ENCODE measurements at places on chromosomes 16 and 17.

GRCh38 chr17:8726941-8727555 lies 17.6 kb downstream of the CCDC42 start:
- DNase-seq: no peak

DNA sequence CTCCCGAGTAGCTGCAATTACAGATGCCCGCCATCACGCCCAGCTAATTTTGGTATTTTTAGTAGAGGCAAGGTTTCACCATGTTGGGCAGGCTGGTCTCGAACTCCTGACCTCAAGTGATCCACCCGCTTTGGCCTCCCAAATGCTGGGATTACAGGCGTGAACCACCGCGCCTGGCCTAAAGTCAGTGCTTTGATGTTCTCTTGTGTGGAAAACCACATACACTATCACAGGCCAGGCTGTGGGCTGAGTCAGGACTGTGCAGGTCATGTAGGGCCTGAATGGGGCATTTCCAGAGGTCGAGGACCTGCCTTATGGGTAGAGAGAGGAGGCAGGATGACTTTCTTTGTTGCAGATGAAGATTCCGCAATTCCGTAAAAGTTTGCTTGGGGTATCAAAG lies 5.1 kb upstream of the MT3 start:
- DNase-seq: no peak

- no peak for DNase-seq
These were observed 128.8 kb upstream of the FOXF1 start for GRCh38 chr16:86381491-86381890.

DNA sequence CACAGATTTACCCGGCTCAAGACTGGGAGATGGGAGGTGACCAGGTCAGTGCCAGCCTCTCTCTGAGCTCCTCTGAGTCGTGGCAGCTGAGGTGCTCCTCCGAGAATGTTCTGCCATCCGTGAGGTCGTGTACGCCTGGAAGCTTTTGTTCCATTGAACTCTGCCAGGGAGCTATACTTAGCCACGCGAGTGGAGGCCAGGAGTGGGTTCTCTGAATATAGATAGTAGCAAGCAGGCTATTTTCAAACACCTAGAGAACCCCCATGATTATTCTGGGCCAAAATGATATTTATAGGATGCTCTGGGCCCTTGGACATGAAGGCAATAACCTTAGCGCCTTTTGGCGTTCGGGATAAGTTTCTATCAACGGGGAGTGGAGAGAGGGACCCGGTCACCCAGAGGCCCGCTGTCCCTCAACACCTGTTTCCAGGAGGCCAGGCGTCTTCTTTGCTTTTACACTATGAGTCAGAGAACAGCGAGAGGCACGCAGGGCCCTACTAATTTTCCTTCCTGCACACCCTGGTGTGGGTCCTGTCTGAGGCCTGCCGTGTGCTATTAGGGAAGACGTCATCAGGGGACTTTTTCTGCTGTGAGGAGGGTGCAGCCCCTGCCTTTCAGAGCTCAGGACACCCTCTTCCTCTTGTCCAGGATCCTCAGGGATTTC lies 11.0 kb upstream of the MVD start:
- no peak for DNase-seq

GRCh38 chr17:61408151-61409041 lies 8.8 kb downstream of the TBX2 start:
- DNase-seq: no peak

DNA sequence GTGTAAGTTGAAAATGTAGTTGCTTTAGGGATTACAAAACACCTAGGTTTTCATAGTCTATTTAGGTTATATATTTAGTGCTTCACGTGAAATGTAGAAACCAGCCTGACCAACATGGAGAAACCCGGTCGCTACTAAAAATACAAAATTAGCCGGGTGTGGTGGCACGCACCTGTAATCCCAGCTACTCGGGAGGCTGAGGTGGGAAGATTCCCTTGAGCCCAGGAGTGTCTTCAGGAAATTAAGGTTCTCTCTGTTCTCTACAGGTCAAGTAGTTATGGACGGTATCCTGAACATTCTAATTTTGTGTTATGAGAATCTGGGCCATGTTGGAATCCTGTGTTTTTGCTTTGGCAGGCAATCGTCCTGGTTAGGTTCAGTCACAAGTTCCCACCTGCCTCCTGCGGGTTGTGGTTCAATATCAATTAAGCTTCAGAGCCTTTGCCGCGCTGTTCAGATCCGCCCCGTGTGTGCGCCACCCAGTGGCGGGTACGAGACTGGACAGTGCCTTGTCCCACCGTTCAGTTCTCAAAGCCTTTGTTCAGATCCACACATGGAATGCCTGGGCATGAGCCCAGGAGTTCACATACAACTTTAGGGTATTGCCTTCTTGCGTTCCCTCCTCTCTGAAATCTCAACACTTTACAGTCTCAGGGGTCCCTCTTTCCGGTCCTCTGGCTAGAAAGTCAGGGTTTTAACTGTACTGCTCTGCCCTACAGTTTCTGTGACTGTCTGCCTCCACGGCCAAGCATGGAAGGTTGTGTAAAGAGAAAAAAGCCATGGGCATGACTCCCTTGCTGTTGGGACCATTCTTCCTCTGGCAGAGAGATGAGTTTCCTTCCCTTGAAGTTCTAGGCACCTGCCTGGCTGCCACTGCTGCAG lies 41.7 kb downstream of the HEATR6 start:
- DNase-seq: peak; percentile 75

DNA sequence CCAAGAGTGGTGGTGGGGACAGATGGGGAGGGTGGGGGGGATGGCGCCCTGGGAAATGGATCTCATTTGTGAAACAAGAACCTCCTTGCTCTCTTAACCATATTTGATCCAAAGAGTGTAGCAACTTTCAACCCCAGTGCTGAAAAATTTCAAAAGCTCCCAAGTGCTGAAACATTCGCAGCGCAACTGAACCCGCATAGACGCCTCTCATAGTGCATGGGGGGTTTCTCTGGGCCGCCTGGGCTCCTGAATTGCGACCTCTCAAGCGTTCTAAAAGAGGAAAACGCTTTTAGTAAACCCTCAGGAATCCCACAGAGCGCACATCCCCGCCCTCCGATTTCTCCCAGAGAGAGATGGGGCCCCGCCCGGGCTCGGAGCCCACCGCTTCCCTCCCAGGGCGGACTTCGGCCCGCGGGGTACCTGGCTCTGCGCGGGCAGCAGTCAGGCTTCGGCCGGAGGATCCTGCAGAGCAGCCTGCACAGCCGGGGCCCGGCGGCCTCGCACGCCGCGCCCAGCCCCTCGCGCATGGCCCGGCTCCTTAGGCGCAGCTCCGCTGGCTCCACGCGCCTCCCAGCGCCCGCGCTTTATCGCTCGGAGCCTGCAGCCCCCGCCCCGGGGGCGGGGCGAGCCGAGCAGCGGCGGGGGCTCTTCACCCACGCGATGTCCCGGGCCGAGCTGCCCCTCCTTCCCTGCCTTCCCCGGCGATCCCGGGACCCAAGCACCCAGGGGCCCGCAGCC lies 7.0 kb downstream of the NOS2 start:
- DNase-seq: peak; percentile 41

DNA sequence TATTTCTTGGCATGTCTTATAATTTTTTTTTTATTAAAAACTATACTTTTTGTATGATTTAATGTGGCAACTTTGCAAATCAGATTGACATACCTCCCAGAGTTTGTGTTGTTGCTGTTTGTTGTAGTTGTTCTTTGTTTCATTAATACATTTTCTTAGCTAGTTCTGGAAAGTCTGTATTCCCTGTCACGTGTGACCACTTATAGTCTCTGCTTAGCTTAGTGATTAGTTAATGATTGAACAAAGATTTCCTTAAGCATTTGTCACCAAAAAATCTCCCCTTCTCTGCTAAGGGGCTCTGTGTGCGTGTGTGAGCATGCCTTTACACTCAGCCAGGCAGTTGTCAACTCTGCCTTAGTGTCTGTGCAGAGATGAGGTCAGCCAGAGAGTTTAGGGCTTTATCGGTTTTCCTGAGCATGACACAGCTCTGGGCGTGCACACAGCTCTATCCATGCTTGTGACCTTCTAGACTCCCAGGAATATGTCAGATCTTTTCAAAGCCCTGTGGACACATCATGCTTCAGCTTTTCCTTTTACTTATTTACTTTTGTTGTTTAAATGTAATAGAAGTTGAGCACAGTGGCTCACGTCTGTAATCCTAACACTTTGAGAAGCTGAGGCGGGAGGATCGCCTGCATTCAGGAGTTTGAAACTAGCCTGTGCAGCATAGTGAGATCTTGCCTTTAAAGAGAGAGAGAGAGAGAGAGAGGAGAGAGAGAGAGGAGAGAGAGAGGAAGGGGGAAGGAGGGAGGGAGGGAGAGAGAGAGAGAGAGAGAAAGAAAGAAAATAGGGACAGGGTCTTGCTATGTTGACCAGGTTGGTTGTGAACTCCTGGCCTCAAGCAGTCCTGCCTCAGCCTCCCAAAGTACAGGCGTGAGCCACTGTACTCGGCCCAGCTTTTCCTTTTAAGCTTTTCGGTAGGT lies 21.9 kb downstream of the DNAI2 start:
- DNase-seq: no peak

GRCh38 chr17:2195729-2196128 lies 107.9 kb downstream of the SMG6 start:
- DNase-seq: peak; percentile 58

DNA sequence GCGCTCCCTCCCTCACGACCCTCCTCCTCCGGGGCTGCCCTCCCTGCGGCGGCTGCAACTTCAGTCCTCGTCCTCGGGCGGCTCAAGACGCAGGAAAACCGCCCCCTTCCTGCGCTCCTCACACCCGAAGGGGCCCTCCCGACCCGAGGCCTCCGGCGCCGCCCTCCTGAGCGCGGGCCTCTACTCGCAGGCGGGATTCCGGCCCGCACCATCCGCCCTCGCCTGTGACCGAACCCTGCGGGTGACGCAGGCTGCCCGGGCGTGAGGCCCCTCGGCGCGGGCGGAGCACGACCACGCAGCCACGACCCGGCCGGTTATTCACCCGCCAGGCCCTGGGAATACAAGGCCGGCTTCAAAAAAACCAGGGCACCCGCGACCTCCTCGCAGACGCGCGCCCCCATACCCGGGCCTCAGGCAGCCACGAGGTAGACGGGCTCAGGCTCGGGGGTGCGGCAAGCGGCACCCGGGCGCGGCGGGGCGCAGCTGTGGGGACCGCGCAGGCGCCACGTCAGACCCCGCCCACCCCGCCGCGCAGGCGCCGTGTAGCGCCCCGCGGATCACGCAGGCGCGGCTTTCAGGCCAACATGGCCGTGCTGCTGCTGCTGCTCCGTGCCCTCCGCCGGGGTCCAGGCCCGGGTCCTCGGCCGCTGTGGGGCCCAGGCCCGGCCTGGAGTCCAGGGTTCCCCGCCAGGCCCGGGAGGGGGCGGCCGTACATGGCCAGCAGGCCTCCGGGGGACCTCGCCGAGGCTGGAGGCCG lies at the start of gene SPG7:
Gene SPG7 (plus strand): TSS at position 570 of the 757 bp plus-strand sequence. CDS start 15 bp downstream, at position 585.
- peak; percentile 97 for DNase-seq

DNA sequence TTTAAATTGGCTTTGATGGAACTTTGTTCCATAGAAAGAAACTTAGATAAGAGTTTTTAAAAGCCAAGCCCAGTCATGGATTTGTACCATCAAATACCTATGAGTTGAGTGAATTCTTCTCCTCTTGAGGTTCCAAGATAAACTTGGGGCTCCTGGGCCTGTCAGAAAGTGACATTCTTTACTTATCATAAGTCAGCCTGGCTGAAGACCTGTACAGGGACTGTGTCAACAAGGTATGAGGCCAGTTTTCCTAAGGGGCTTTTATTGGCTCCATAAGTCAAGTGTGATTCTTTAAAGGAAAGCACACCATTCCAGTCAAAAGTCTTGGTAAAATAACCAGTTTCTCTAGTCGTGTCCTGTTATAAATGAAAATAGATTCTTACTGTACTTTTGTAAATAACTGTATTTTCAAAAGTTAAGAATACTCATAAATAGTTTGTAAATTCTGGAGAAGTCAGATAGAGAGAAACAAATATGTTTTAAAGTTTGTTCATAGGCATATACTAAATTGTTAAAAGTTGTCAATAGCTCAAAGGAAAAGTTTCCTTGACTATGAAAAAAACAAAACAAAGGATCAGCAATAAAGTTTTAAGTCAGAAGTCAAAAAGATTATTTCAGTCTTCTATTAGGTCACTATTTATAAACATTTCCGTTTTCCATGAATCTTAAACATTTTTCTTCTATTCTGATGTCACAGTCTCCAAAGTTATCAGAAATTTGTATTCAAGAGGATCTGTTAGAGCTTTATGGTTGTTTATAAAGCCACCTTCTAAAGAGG lies 22.5 kb upstream of the MYO1D start:
- no peak for DNase-seq

GRCh38 chr17:7927596-7927995 lies 2.1 kb downstream of the KCNAB3 start:
- no peak for DNase-seq

DNA sequence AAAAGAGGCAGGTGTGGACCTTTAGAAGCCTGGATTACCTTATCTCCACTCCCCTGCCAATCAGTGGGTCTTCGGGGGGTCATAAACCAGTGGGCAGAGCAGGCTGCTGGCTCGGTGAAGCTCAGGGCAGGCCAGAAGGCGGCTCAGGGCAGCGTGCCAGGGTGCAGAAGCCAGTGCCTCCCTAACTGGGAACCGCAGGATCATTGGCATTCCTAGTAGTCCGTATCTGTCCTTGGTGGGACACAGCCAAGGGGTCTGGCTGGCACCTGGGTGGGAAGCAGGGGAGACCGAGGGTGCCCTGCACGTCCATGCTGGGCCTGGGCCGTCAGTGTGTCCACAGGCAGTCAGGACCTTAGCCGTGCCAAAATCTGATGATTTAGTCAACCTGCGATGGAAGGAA lies 76.8 kb downstream of the SEC14L1 start:
- DNase-seq: no peak
